ENCODE measurements at places on chromosomes 3 and 15. TPM values are rescaled to one million over a fixed set of nuclear protein-coding genes. Genes with fewer than 3 reads are reported as not detected.

The ZNF80 gene
- total RNA-seq: not detected

The NR1I2 gene
- total RNA-seq: not detected

The GOLGA6L7 gene
- not detected for total RNA-seq

The CHRNA3 gene
- total RNA-seq: 0.09 TPM

The CHDH gene
- total RNA-seq: 0.70 TPM

The SELENOK gene
- 27.4 TPM for total RNA-seq

The TIMP4 gene
- not detected for total RNA-seq

The MESP2 gene
- 0.42 TPM for total RNA-seq

The SIN3A gene
- 27.7 TPM for total RNA-seq

The CPN2 gene
- total RNA-seq: not detected

The ROBO1 gene
- total RNA-seq: 19.7 TPM

The STRC gene
- total RNA-seq: not detected

The NAALADL2 gene
- total RNA-seq: 0.23 TPM
